H1 (cell line): ENCODE measurements at places on chromosomes 16 and 17. TPM values are rescaled to one million over a fixed set of nuclear protein-coding genes. Genes with fewer than 3 reads are reported as not detected.

TBC1D3H gene
- total RNA-seq = not detected in 2 replicates

NECAB2 gene
- 2.0 and 3.6 TPM in 2 replicates for total RNA-seq

KRT27 gene
- total RNA-seq = not detected in 2 replicates

BORCS6 gene
- 3.6 and 4.6 TPM in 2 replicates for total RNA-seq

KRTAP4-9 gene
- total RNA-seq = not detected in 2 replicates

KRTAP2-3 gene
- not detected in 2 replicates for total RNA-seq

SEC14L1 gene
- 74.4 TPM in 2 replicates for total RNA-seq

AATK gene
- total RNA-seq = 3.2 and 3.5 TPM in 2 replicates

USP6 gene
- 0.25 and 0.32 TPM in 2 replicates for total RNA-seq

TLCD2 gene
- 1.3 and 1.4 TPM in 2 replicates for total RNA-seq

KRTAP2-1 gene
- total RNA-seq = not detected in 2 replicates

MYH13 gene
- not detected in 2 replicates for total RNA-seq

SLC22A31 gene
- 10.6 and 11.1 TPM in 2 replicates for total RNA-seq

PDP2 gene
- total RNA-seq = 36.0 and 36.5 TPM in 2 replicates

G6PC1 gene
- total RNA-seq = not detected in 2 replicates

RNF222 gene
- total RNA-seq = not detected in 2 replicates

CCL16 gene
- total RNA-seq = not detected in 2 replicates

SLC35G6 gene
- not detected in 2 replicates for total RNA-seq

ABCC1 gene
- 65.7 and 66.8 TPM in 2 replicates for total RNA-seq

CDK3 gene
- 7.4 and 10.0 TPM in 2 replicates for total RNA-seq

GAS2L2 gene
- 0.13 TPM in 1 of 2 replicates, not detected in the other for total RNA-seq

DLX4 gene
- total RNA-seq = 0.80 and 0.88 TPM in 2 replicates

MARVELD3 gene
- total RNA-seq = 34.8 TPM in 2 replicates

CDR2L gene
- total RNA-seq = 38.1 and 40.5 TPM in 2 replicates

PTGES3L gene
- 2.2 and 3.0 TPM in 2 replicates for total RNA-seq

ACAP1 gene
- 45.1 and 49.2 TPM in 2 replicates for total RNA-seq

GLTPD2 gene
- total RNA-seq = not detected in 2 replicates

RASD1 gene
- 1.8 and 2.6 TPM in 2 replicates for total RNA-seq

MYH3 gene
- 0.99 and 1.8 TPM in 2 replicates for total RNA-seq

TBC1D3G gene
- total RNA-seq = not detected in 2 replicates
